Spleen (tissue), 13 donors: ENCODE measurements at places on chromosomes 6 and 20. TPM values are rescaled to one million over a fixed set of nuclear protein-coding genes. Genes with fewer than 3 reads are reported as not detected.

Gene CALHM4
- not detected for total RNA-seq

Gene TCP11
- not detected for total RNA-seq

Gene CST4
- total RNA-seq, result not detected

Gene SSTR4
- not detected for total RNA-seq

Gene GTSF1L
- total RNA-seq, result not detected

Gene RNF182
- total RNA-seq, result 0.63 TPM

Gene CALHM5
- total RNA-seq, result 2.5 TPM

Gene SOX4
- total RNA-seq, result 8.7 TPM

Gene MTHFD1L
- 32.1 TPM for total RNA-seq

Gene MUCL3
- total RNA-seq, result not detected

Gene PROKR2
- total RNA-seq, result not detected

Gene NEURL2
- 19.4 TPM for total RNA-seq

Gene FKBP1C
- total RNA-seq, result 0.43 TPM

Gene OOEP
- not detected for total RNA-seq

Gene PLAGL1
- total RNA-seq, result 20.4 TPM

Gene ARMC12
- total RNA-seq, result 0.85 TPM

Gene MEI4
- not detected for total RNA-seq
